LNCaP clone FGC (cell line): ENCODE measurements at places on chromosomes 16 and 17.

GRCh38 chr17:17361543-17361866 is 58.3 kb downstream of the NT5M start:
- no peak for DNase-seq

- DNase-seq = no peak
These were observed 43.2 kb downstream of the CRISPLD2 start for GRCh38 chr16:84862804-84863480.

GRCh38 chr17:72404872-72405271 is 284.1 kb downstream of the SOX9 start:
- DNase-seq = no peak

DNA sequence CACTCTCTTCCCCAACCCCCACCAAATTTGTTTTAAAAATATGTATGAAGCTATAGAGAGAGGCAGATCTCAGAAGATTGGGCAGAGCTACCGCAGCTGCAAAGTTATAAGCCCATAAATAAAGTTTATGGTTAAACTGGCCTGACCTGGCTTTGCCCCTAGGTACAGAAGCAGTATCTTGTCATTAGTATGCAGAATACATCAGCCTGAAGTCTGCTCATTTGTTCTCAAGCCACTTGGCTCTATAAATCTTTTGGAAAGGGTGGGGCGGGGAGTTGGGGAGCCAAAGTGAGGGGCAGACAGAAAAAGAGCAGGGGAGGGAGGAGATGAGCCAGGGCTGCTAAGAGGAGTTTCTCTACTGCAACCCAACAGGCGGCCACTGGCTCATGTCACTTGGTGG is 113.2 kb downstream of the SOX9 start:
- DNase-seq = peak; percentile 86

- DNase-seq = no peak
These were observed 6.7 kb downstream of the PERCC1 start for GRCh38 chr16:1437606-1438005.

DNA sequence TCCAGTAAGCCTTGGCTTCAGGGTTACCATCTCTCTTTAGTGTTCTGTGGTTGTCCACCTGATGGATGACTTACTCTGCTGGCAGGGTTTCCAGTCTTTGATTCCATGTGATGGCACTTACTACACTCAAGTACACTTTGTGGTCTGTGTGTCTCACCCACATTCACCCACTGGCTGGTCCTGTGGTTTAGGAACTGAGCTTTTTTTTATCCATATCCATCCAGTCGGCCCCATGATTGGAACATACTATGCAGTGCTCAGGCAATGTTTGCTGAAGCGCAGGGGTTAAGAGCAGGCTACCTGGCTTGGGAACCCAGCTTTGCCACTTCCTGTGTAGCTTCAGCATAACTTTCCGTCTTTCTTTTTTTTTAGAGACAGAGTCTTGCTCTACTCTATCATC is 2.8 kb upstream of the FUS start:
- DNase-seq = no peak

- DNase-seq = no peak
These were observed 8.5 kb upstream of the SOCS3 start for GRCh38 chr17:78368348-78368747.

- no peak for DNase-seq
These were observed 20.8 kb upstream of the SLC38A10 start for GRCh38 chr17:81315885-81316391.

DNA sequence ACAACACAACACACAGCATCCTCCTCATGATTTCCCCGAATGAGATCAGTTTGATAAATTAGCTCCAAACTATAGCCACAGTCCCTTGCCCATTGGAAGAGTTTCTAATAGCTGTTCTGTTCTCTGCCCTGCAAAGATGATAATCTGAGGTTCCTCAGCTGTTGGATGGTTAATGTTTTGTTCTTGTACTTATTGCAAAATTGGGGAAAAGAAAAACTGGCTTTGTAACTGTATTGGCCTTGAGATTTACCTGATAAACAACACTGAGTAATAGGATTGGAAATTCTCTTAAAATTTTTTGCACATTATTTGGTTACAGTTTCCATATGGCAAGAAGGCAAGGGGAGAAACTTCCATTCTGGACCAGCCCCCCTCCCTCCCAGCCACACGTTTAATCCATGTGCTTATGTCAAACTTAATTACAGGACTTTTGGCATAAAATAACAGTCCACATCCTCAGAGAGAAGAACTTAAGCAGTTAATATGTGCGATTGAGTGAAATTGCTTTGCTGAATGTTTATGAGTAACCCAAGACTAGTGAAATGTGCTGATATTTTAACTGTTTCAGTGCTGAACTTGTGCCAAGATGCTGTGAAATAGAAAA is 119.1 kb upstream of the ZFHX3 start:
- DNase-seq = no peak

- no peak for DNase-seq
These were observed 29.6 kb downstream of the RCVRN start for GRCh38 chr17:9875441-9875840.

GRCh38 chr16:21190599-21190998 is 20.8 kb downstream of the ZP2 start:
- DNase-seq = no peak

GRCh38 chr16:10182222-10183053 is at the start of gene GRIN2A:
Gene GRIN2A (minus strand): TSS chr16:10182428. CDS start chr16:10180411, 2,017 bp downstream.
- DNase-seq = no peak
